ENCODE measurements at places on chromosomes 7 and 10. TPM values are rescaled to one million over a fixed set of nuclear protein-coding genes. Genes with fewer than 3 reads are reported as not detected.

The LRRC18 gene
- not detected for total RNA-seq

The CDK14 gene
- 4.3 TPM for total RNA-seq

The MCM10 gene
- total RNA-seq = 14.2 TPM

The ATXN7L1 gene
- 2.3 TPM for total RNA-seq

The MSMB gene
- not detected for total RNA-seq

The HDAC9 gene
- total RNA-seq = 26.3 TPM

The GDF2 gene
- not detected for total RNA-seq
